GM12864 (cell line): ENCODE measurements at places on chromosomes 1 and 21.

GRCh38 chr1:21546122-21546825 lies 37.1 kb downstream of the ALPL start:
- DNase-seq = no peak

DNA sequence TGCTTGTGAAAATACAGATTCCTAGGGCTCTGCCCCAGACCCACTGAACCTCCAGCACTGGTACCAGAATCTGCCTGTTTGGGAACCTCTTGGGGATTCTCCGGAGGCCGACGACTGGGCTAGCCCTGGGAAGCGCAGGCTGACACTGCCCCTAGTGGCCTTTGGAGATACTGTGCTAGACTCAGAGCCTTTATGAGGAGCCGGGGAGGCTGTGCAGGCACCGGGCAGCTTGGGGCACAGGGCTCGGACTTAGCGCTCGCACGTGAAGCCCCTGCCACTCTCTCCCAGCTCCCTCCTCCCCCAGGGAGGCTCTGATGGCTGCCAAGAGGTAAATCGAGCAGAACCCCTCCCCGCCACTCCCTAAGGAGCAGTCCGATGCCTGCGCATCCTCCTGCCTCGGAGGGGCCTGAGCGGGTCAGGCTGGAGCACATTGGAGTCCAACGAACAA lies 144.6 kb upstream of the TNR start:
- DNase-seq = no peak

DNA sequence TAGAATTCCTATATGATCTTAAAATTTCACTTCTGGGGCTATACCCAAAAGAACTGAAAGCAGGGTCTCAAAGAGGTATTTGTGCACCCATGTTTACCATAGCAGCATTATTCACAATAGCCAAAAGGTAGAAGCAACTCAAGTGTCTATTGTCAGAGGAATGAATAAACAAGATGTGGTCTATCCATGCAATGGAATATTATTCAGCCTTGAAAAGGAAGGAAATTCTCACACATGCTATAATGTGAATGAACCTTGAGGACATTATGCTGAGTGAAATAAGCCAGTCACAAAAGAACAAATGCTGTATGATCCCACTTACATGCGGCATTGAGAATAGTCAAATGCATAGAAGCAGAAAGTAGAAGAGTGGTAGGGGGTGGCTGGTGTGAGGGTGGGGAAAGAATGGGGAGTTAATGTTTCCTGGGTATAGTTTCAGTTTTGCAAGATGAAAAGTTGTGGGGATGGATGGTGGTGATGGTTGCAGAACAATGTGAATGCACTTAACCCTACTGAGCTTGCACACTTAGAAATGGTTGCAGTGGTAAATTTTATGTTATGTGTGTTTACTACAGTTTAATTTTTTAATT lies 122.4 kb downstream of the TOMM20 start:
- no peak for DNase-seq

DNA sequence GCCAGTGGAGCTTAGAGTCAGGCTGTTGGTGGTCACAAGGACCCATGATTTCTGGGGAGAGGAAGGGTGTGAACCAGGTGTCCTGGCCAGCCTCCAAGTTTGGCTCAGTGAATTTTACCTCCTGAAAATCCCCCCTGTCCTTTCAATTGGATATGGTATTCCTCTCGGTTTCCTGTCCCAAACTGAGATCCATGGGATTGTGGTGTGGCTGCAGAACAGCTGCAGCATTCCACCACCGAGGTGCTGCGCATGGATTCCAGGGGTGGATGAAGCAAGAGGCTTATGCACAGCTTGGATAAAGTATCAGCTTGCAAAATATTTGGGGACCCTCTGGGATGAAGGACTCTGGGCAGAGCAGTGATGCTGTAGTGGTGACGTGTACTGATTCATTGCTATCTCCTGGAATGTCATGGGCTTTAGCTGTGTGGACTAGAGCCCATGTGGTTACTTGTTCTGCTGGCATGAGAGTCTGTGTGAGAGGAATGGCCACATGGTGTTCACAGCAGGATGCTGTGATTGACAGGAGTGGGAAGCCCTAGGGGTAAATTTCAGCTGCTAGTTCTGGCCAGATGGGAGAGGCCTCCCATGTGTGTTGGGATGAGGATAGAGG lies 148.7 kb upstream of the SPAG17 start:
- DNase-seq = no peak

DNA sequence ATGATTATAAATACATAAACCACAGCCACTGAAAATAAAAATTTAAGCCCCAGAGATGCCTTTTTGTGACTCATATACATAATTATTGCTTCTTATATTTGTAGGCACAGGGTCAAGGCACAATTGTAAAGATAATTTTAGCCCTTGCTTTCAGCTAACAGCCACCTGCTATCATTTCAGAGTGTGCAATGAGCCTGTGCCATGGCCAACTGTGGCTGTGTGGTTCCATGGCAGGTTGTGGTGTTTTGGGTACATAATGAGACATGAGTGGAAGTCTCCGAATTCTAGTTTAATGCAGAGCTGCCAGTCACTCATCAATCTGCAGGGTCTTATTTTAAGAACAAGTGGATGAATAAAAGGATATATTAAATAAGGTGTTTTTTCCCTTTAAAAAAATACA lies 346.9 kb upstream of the SNX7 start:
- DNase-seq = no peak

- DNase-seq = no peak
These were observed 112.6 kb downstream of the SLC45A1 start for GRCh38 chr1:8430476-8430875.

GRCh38 chr1:201404722-201405483 lies 5.8 kb upstream of the LAD1 start:
- DNase-seq = no peak

DNA sequence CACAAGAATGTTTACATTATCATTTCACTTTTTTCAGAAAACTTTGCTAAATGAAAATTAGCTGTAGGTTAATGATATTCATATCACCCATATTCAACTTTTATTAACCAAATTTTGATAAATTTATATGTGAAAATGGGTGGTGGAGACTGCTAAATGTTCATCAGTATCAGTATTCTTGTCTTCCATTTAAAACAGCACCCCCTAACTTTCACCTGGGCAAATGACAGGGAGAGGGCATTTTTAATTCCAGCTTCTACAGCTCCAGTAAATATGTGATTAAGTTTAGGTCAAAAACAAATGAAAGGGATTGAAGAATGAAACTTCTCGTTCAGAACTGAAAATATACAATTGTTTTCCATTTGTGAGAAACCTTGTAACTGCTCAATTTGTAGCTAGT lies 722.2 kb downstream of the KCNT2 start:
- DNase-seq = no peak

DNA sequence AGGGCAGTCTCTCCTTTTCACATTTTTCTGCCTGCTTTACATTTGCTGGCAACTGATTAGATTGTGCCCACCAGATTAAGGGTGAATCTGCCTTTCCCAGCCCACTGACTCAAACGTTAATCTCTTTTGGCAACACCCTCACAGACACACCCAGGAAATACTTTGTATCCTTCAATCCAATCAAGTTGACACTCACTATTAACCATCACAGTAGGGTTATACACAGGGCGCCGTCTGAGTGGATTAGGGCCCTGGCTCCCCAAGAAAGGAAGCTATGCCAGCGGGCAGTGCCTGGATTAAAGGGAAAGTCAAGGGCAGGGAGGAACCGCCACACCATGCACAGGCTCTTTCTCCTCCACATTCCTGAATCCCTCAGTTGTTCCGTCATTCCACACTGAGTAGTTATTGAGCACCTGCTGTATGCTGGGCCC lies 56.2 kb downstream of the EVA1C start:
- no peak for DNase-seq

DNA sequence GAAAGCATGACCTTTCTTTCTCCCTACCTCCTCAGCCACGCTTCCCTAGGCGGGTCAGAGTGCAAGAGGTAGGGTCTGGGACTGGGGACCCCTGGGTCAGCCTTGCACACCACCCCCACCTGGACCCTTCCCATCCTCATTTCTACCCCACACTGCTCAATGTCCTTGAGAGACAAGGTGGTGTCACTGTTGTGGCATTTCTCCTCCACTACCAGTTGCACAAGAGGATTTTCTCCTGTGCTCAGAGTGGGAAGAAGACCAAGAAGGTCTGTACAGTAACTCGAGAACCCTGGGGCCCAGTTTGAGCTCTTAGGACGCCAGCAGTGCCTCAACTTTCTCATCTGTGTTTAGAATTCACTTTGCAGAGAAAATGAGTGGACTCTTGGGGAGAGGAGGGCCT lies 49.4 kb upstream of the CD34 start:
- no peak for DNase-seq

GRCh38 chr1:113133038-113133437 lies 60.0 kb downstream of the LRIG2 start:
- DNase-seq = no peak

DNA sequence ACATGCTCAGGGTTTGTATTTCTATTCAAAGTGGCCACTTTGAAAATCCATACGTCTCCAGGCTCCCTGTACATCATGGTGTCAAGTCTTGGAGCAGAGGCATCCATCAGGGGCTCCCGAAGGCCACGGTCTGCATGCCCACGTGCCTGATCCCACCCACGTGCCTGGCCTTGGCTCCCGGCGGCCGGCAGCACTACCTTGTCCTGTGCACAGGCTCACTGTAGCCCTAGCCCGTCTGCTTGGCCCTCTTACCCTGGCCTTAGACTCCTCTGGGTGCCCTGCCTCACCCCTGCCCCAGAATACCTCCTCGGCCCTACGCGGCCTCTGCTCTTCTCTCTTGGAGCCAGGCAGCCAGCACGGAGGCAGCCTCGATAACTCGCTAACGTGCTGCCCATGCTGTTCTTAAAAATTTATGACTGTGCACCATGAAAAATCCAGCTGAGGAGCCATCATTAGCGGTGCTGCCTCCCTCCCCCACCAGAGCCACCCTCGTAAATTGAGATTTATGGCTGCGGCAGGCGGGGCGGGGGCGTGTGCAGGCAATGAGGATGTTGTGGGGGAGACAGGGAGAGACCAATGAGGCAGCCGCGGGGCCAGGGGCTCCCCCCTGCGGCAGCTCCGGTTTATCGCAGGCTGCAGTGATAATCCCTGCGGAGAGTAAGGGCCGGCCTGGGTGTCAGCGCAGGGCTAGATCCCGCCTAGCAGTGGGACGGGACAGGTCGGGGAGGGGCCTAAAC lies 24.6 kb downstream of the DMAP1 start:
- DNase-seq = no peak

DNA sequence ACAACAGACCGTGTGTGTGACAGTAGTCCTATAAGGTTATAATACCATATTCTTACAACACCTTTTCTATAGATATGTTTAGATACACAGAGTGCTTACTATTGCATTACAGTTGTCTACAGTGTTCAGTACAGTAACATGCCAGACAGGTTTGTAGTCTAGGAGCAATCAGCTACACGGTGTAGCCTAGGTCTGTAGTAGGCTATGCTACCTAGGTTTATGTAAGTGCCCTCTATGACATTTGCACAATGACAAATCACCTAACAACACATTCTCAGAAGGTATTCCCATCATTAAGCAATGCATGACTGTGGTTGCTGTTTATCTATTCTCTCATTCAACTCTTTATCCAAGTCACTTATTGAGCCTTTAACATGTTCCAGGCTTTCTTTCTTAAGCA lies 1.8 kb upstream of the WLS start:
- DNase-seq = no peak

DNA sequence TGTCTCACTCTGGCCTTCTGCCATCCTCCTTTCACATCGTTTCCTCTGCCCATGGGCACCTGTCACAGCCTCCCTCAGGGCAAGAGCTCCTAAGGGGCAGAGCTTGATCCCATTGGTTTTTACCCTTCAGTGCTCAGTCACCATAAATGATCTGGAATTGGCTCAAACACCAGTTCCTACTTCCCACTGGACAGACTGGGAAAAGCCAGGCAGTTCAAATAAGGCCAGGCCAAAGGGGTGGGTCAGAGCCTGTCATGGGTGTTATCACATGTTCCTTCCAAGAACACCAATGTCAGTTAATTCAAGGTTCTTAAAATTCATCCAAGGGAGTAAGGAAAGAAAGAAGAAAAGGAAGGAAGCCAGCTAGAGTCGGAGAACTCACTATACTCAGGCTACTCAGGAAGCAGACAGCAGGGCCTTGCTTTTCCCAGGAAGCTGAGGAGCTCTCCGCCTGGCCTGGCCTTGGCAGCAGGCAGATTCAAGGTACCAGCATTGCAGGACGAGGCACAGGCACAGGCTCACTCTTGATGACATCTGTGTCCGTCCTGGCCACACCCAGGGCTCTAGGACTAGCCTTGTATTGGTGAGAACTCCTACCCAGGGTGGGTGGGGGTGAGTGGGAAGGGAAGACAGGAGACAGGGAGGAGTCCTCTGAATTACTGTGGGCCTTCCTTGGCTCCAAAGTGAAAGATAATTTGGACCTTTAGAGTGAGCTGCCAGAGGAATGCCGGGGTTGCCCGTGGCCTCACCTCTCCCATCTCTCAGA lies 32.2 kb upstream of the ARTN start:
- no peak for DNase-seq

- DNase-seq = no peak
These were observed 4.1 kb upstream of the PCP4 start for GRCh38 chr21:39863111-39863510.

- no peak for DNase-seq
These were observed 29.2 kb upstream of the CNTN2 start for GRCh38 chr1:205013683-205014367.

DNA sequence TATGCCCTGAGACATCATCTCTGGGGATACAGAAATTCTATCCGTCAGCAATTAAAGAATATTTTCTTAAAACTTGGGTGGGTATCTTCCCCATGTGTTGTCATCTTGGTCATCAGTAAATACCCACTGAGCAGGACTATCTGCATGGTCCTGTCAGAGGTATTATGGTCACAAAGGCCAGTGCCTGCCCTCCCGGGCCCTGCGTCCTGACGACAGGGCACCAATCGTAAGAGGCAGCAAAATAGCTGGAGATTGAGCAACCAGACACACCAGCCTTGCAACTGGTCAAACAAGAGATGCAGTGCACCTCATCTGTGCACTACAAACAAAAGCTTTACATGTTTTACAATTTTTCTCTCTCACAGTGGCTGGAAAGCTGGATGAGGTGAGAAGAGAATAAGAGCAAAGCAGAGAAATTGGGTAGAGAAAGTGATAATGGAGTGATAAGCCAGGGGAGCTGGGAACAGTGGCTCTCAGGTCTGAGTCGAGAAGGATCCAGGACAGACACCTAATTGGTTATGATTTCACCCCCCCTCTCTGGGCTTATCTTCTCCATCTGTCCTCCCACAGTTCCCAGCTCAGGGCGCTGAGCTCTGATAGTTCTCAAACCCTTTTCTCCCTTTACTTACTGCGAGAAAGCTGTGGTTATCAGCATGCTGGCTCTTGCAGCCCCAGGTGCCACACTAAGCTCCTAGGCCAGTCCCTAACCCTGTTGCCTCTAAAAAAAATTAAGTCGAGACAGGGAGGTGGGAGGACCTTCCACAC lies 8.8 kb upstream of the SRP9 start:
- DNase-seq = no peak
